SIG-M5 (cell line): ENCODE measurements at places on chromosomes 1 and 21.

DNA sequence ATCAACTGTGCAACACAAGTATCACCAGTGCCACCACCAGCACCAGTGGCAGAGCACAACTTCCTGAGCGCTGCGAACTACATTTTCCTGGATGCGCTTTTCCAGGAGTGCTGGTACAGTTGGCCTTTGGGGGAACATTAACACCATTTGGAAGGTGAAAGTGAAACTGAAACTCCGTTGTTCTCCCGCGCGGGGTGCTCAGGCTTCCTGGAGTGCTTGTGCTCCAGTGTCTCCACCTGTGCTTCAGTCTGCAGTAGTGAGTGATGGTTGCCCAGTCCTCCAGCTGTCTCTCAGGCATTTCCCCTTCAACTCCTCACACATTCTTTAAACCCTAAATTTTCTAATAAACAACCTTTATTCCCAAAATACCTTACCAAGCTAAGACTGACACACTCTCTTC lies 187.8 kb downstream of the LRRIQ3 start:
- no peak for DNase-seq

DNA sequence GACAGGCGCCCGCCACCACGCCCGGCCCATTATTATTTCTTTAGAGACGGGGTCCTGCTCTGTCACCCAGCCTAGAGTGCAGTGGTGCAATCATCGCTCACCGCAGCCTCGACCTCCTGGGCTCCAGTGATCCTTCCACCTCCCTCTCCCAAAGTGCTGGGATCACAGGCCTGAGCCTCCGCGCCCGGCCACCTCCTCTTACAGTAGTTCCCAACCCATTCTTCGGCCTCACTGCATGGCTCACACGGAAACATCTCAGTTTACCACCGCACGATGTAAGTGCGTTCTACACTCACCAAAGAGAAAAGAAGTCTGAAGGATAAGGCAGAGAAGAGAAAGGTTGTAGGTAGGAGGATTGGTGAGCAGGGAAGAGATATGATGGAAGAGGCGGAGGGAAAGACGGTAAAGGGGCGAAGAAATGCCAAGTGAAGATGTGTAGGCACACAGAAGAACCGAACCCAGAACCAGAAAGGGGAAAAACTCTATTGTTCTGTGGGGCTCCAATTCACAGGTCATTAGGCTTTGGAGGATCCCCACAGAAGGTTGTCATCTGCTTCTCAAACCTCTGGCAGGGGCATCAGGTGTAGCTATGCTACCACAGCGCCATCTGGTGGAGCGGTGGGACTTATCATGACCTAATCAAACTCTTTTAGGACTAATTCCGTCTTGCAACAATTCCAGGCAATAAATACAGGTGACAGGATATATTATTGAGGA lies 504.2 kb downstream of the SMYD3 start:
- peak; percentile 25 for DNase-seq

GRCh38 chr1:58293388-58293787 lies 253.1 kb downstream of the OMA1 start:
- no peak for DNase-seq

GRCh38 chr1:212959266-212960220 lies 9.2 kb downstream of the VASH2 start:
- no peak for DNase-seq

GRCh38 chr1:16077406-16078245 lies 4.2 kb upstream of the FAM131C start:
- no peak for DNase-seq

DNA sequence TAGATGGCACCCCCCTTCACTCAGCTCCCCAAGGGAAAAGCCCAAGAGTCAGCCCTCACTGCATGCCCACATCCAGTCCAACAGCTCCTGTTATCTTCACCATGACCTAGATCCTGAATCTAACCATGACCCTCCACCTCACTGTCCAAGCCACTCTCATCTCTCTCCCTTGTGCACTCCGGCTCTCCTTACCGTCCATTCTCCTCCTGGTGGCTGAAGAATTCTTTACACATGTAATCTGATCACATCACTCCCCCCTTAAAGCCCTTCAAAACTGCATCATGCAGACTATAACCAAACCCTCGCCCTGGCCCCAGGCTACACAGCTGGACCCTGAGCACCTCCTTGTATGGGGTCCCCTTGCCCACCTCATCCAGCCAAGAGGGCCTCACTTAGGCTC lies 14.0 kb upstream of the PAQR7 start:
- DNase-seq, result no peak

- DNase-seq, result no peak
Observed at GRCh38 chr1:213572912-213573647, 414.7 kb upstream of the PROX1 start.

DNA sequence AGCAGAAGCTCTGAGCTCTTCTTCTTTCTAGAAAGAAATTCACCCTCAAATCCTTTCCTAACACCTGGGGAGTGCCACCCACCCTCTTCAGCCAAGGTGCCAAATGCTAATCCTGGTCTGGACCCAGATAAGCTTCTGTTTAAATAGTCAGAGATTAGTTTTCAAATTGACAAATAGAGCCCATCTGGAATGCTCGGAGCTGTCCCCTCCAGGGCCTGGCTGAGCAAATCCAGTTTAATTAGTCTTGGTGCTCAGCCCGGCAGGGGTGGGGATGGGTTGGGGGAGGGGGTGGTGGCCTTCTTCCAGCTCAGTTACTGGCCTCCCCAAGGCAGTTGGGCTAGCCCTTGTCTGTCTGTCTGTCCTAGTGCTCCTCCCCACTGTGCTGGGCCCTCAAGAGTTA lies 269.5 kb downstream of the GRIK3 start:
- no peak for DNase-seq

GRCh38 chr1:22806584-22806983 lies 95.9 kb downstream of the EPHB2 start:
- no peak for DNase-seq

DNA sequence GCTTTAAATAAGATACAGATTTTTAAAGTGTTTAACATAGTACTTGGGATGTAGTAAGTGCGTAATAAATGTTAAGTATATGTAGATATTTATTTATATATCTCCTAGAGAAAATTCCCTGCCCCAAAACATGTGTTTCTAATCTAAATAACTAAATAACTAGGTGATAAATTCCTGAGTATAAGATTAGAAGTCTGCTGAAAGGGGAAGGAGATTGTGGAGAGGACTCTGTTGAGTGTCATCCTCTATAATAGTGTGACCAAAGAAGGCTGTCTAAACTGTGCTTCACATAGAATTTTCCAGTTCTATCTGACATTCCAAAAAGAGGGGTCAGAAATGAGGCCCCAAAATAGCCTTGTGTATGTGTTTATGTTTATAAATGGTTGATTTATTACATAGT lies 590.5 kb upstream of the ADAMTS5 start:
- DNase-seq, result no peak

GRCh38 chr1:187948170-187948794 lies 1119.5 kb downstream of the PLA2G4A start:
- DNase-seq, result no peak

GRCh38 chr1:85568660-85569059 lies 11.9 kb upstream of the CCN1 start:
- no peak for DNase-seq

GRCh38 chr1:48016515-48016914 lies 19.3 kb upstream of the TRABD2B start:
- no peak for DNase-seq

- DNase-seq, result no peak
Observed at GRCh38 chr21:34826836-34827235, 158.0 kb downstream of the CLIC6 start.

- DNase-seq, result no peak
Observed at GRCh38 chr1:172351754-172352161, 68.7 kb upstream of the C1orf105 start.

DNA sequence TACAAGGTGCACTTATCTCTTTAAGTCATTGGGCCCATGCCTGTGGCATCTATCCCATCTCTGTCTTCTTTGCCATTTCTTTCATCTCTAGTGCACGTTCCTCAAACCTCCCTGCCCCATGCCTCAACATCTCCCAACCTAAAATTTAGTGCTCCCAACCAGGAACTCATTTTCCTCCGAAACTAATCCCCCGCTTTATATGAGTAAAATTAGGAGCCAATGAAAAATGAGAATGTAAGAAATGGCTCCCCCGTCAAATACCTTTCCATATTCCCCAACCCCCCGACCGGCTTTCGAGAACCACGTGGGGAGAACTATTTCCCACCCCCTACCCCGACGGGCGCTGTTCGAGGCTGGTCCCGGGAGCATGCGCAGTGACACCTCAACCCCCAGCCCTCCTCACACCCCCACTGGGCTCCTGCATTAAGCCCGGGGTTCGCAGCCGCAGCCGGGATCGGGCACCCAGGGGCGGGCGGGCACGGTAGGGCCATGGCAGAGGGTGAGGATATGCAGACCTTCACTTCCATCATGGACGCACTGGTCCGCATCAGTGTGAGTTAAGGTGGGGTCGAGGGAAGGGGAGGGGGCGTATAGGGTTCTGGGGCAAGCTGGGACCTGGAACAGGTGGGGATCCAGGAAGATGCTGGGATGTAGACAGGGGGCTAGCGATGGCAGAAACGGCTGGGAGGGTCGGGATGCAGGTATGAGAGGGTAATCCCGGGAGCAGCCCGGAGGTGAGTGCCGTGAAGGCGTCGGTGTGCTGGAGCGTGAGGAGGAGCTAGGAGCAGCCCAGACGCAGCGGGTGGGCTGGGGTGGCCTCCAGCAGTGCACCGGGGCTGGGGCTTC lies at the start of gene TRIM46:
Gene TRIM46 (plus strand): TSS at position 372 of the 846 bp plus-strand sequence. CDS start 118 bp downstream, at position 490.
- DNase-seq, result no peak

DNA sequence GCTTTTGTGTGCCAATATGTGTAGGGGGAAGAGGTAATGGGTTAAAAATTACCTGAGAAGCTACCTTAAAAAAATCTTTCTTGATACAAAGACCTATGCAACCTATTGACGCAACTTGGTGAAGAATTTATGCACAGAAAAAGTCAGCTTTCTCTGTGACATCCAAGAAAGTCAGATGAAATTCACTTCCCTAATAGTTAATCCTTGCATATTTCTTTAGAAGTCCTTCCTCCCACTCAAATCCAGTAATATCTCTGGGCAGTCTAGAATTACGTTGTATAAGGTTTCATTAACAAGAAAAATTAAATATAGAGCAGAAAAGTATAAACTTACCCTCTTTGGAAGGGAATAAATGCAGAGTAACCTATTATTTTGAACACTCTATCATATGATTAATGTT lies 2.9 kb downstream of the UBAP2L start:
- DNase-seq, result no peak

DNA sequence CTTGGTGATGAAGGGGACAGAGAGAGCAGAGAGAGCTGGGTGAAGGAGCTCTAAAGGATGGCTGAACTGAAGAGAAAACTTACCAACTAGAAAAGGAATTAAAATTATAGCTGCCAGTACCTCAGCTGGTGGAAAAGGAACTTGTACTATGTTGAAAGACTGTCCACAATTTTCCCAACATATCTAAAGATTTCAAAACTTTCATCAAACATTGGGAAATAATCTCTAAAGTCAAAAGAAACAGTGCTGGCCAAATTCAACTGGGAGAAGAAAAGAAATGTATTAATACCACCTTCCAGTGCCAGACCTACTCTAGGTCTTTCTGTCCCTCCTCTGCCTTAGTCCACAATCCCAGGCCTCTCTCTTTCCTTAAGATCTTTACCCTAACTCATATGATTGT lies 6.1 kb downstream of the SMG5 start:
- no peak for DNase-seq

GRCh38 chr1:4146614-4147013 lies 246.5 kb upstream of the C1orf174 start:
- DNase-seq, result no peak

GRCh38 chr1:39061951-39062350 lies 35.8 kb downstream of the NDUFS5 start:
- no peak for DNase-seq

DNA sequence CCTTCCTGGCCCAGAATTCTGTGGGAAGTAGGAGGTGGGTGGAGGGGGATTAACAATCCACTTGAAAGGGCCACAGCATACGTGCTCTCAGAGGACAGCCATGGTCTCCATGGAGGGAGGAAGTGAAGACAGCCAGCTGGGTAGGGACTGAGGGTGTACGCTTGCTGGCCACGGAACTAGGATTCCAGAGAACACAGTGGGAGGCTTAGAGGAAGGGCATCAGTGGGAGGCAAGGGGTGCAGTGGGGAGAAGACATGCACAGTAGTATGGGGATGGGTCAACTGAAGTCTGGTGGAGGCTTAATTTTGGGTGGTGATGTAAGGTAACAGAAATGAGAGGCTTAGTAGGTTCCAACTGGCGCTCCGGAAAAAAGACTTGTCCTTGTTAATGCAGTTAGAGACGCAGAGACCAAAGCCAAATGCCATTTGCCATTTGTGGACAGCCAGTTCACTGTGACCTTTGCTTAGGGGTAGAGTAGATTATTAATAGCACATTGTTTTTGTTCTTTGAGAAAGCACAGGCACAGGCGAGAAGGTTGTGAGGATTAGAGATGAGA lies 103.0 kb downstream of the ZSCAN20 start:
- no peak for DNase-seq

DNA sequence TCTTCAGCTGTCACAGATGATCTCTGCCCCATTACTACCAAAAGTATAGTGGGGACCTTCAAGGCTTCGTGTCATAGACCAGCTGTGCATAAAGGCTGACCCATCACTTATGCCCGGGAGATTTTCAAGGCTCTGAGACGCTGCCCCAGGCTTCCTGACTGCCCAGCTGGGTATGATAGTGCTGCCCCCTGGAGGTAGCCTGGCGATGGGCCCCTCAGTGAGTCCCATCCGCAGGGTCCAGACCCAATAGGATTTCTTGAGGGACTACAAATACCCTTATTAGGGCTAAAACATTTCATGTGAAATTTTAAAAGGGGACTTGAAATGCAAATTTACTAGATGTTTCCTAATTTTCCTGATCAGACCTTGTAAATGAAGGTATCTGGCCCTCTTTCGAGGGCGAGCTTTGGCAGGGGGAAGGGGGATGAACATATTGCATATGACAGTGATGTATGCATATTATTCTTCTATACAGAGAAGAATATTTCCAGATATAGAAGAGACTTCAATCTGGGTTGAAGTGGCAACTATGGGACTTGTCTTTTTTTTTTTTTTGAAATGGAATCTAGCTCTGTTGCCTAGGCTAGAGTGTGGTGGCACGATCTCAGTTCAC lies 11.7 kb upstream of the FCMR start:
- no peak for DNase-seq

- DNase-seq, result no peak
Observed at GRCh38 chr1:41723786-41724185, 194.9 kb downstream of the HIVEP3 start.

DNA sequence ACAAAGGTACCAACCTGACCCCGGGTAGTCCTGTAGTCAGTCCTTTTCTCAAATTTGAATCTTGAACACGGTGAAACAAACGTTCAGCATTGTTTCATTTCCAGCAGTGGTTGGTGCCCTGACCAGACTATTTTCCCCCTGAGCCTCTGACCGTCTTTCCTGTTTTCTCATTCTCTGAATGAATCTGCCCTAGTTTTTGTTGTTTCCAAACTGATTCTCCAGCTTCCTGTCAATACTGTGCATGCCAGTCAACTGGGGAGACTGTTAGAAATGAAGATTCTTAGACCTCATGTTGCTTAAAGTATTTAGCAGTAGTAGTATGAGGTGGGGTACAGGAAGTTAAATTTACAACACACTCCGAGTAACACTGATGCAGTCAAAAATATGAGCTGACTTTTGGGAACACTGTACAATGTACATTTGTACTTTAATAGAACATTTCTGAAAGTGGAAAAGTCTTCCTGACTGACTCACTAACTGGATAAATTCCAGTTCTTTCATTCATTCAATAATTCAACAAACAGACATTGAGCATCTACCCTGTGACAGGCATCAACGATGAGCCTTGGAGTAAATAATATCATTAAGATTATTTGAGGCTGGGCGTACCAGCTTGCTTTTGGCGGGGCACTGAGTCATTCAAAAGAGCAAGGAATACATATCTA lies 26.0 kb upstream of the ZRANB2 start:
- no peak for DNase-seq
